Uterus (tissue), 4 donors: ENCODE measurements at places on chromosomes 11 and 22. TPM values are rescaled to one million over a fixed set of nuclear protein-coding genes. Genes with fewer than 3 reads are reported as not detected.

OR10A5 gene
- total RNA-seq, result not detected

SCARF2 gene
- 84.5 TPM for total RNA-seq

SPDYC gene
- total RNA-seq, result not detected

FIBIN gene
- total RNA-seq, result 6.8 TPM

C11orf42 gene
- not detected for total RNA-seq

MICALL1 gene
- 96.6 TPM for total RNA-seq

RFPL2 gene
- not detected for total RNA-seq

DNAJB7 gene
- not detected for total RNA-seq

DBX1 gene
- not detected for total RNA-seq

SNX32 gene
- total RNA-seq, result 2.6 TPM

CRYAB gene
- total RNA-seq, result 179 TPM

OR56A1 gene
- 0.12 TPM for total RNA-seq

GRIA4 gene
- total RNA-seq, result not detected

CYP2D6 gene
- total RNA-seq, result 0.62 TPM

KRTAP5-9 gene
- not detected for total RNA-seq

MALAT1 gene
- total RNA-seq, result 19,335 TPM

LDHAL6A gene
- total RNA-seq, result not detected

CARD18 gene
- total RNA-seq, result not detected

NF2 gene
- total RNA-seq, result 39.7 TPM

SYT7 gene
- 10.0 TPM for total RNA-seq

PRR33 gene
- not detected for total RNA-seq

MIOX gene
- total RNA-seq, result not detected

CLTCL1 gene
- 6.0 TPM for total RNA-seq

XKR3 gene
- not detected for total RNA-seq

TCF20 gene
- 14.4 TPM for total RNA-seq

GNG3 gene
- not detected for total RNA-seq

ABCG4 gene
- 0.55 TPM for total RNA-seq

MYBPC3 gene
- 0.09 TPM for total RNA-seq

KLHL35 gene
- not detected for total RNA-seq

OR52J3 gene
- not detected for total RNA-seq

PLEKHB1 gene
- not detected for total RNA-seq

POGLUT3 gene
- 69.7 TPM for total RNA-seq

CHADL gene
- total RNA-seq, result not detected

FAT3 gene
- total RNA-seq, result 1.3 TPM

ZFTA gene
- total RNA-seq, result 51.5 TPM
